ENCODE measurements at places on chromosomes 11 and 22.

DNA sequence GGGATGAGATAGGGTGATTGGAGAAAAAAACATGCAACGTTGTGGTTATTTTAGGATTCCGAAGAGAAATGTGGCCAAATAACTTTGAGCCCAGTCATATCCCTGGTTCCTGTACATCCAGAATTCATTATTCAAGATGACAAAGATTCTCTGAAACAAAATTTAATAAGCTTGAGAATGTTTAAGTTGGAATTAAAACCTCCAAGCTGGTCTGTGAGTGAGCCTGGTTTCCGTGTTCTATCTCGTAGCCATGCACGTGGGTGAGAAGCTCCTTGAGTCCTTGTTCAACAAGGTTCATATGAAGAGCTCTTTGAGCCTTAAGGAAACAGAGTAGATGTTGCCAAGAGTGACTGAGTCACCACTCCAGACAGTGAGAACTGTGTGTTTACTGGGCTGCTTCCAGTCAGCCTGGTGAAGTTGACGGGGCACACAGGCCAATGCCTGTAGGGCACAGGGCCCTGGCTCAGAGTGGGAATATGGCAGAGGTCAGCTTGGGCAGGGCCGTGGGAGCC is 206.5 kb downstream of the NAV2 start:
- DNase-seq = no peak

- DNase-seq = no peak
Observed at GRCh38 chr11:128653801-128654231, 40.1 kb upstream of the FLI1 start.

DNA sequence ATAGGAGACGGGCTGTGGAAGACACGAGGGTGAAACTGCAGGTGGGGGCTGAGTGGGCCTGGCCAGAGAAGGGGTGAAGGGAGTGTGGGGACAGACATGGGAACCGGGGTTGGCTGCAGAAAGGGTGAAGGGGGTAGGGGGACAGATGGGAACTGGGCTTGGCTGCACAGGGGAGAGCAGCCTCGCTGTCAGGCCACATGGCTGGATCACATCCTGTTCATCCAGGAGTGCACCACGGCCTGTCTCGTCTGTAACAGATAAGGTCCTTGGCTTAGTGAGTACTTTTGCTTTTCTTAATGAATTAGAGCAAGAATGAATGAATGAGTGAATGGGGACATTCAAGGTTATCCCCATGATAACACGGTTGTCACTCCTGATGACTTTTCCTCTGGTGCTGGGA is 13.5 kb downstream of the FBLN1 start:
- no peak for DNase-seq

DNA sequence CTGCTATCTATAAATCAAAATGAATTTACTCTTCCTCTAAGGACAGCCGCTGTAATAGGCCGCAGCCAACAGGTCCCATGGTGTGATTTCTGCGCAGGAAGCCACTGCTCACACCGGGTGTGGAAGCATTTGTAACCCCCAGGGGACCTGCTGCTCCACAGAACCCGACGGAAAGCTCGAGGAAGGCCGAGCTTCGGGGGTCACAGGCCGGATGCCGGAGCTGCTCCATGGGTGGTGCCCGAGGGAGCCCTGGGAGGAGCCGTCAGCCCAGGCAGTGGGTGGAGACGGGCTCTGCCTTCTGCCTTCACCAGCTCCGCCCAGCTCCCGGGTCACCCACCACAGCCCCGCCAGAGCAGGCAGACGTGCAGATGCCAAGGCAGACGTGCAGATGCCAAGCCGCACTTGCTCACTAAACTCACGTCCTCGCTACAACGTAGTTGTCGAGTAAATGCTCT is 63.5 kb downstream of the BRD1 start:
- DNase-seq = no peak

GRCh38 chr11:132683602-132684001 is 848.7 kb downstream of the OPCML start:
- no peak for DNase-seq

DNA sequence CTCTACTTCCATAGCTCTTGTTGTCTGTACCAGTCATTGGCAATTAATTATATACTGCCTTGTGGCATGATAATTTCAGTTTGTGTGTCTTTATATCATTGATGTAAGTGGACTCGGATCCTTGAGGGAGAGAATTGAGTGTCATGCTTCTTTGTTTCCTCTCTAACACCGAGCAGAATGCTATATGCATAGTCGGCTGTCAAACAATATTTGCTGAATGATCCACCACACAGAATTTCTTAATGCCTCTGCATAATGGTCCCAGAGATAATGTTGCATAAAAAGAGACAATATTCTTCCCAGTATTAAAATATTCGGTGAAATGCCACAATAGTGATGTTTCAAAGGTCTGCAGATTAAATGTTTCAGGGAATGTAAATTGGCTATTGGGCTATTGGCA is 664.8 kb downstream of the NTM start:
- DNase-seq = no peak

DNA sequence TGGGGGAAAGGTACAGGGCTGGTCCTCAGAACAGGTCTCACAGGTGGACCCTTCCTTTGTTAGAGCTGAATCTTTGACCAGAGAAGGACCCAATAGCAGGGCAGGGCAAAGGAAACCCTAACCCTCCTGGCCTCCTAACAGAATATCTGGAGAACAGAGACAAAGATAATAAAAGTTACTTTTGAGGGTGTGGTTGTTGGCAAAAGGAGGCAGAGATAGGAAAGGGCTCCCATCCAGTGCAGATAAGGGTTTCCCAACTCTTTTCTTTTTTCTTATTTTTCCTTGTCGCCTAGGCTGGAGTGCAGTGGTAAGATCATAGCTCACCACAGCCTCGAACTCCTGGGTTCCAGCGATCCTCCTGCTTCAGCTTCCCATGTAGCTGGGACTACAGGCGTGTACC is 11.9 kb downstream of the PCSK7 start:
- DNase-seq = no peak

DNA sequence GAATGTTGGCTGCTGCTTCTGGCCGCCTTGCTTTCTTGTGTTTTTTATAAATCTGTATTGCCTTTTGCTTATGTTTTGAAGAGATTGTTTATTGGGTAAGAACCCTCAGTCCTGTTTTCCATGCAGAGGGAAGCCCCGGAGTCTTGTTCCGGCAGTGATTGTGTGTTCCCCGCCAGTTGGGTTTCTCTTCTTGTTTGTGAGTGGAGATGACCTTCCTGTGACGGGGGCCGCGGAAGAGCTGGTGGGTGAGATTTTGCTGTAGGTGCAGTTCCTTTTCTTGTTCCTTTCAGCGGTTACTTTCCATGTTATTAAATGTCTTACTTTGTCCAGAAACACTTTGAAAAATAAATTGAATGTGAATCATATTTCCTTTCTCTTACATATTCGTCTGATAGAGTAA is 8.3 kb downstream of the TBC1D22A start:
- DNase-seq = no peak

DNA sequence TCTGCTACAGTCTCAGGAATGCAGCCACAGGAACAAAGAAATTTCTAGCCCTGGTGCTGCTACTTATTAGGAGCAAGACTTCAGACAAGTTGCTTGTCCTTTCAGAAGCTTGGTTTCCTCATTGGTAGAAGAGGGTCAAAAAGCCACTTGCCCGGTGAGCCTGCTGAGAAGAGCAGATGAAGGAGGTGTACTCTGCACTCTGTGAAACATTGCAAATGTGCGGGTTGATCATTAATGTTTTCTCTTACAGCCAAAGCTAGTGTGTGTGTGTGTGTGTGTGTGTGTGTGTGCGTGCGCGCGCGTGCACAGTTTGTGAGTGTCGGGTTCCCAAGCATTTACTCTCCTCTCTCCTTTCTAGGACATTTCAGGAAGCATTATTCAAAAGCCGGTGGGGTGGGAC is 86.3 kb upstream of the NNMT start:
- DNase-seq = no peak

DNA sequence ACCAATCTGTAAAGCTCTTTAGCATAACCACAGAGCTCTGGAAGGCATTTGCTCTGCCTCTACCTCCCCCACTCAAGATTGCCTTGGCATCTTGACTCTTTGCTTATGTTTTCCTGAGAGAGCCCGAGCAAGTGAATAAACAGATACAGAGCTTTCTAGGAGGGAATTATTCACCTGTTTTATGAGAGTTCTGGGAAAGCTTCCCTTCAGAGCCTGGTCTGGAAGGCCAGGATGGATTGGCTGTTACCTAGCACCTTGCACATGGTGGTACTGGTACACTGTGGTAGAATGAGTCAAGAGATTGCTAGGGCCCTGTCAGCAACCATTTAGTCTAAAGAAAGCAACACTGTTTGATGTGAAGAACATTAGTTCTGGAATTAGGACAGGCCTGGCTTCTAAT is 52.3 kb downstream of the CABIN1 start:
- no peak for DNase-seq

DNA sequence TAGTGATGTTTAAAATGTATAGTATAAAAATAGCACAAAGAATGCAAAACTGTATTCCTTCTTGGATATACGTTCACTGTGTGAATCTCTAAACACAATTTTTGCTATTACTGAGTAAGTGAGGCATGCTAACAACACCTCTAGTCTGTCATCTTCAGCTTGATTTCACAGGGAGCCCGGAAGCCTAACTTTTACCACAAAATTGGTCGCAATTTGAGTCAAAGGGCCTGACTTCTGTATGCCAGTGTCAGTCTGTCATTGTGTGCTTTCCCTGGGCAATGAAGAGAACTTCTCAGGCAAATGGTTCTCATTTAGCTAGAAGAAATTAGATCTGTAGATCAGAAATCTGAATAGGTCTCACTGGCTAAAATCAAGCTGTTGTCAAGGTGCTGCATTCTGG is 1059.5 kb downstream of the FAM181B start:
- peak; percentile 3 for DNase-seq

DNA sequence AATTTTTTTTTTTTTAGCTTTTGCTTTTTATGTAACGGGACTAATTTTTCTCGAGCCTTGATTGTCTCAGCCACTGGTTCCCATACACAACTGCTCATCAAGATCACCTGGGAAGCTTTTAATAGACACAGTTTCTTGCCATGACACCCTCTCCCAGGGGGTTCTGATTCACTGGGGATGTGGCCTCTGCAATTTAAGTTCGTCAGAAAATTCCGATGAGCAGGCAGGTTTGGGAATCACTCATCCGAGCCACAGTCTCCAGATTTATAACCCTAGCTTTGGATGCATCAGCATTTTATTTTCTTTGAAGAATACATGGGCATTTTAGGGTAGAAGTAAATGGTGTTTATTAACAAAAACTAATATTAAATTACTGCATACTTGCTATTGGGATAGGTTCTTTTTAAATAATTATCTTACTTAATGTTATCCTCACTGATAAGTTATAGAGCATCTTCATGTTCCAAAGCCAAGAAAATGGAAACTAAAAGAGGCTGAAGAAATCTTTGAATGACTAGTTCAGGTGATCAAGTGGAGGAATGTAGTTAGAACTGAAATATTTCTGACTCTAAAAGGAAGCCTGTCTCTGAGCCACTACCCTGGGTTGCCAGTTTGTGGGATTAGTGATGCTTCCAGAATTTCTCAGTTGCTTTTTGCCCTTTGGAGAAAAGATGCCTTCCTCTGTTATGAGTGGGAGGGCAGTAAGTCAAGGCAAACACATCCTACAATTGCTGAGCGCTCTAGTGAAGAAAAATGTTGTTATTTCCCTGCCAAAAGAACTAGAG is 319.0 kb downstream of the DDX10 start:
- DNase-seq = no peak

GRCh38 chr11:110470716-110471115 is 41.0 kb downstream of the FDX1 start:
- no peak for DNase-seq

- DNase-seq = peak; percentile 34
Observed at GRCh38 chr11:1300569-1301187, 8.8 kb downstream of the TOLLIP start.

Measured in activated naive CD4-positive, alpha-beta T cell treated with anti-CD3 and anti-CD28 coated beads, Interleukin-2, amount 50 U/mL, for 72 hours (primary cell).